ENCODE measurements at places on chromosomes 13 and 19.

- no peak overlapping the region for H3K4me3 ChIP-seq
- H3K36me3 ChIP-seq: peaks cover 7% of the 10 kb centered on the region
- H3K27me3 ChIP-seq: peaks cover 3% of the 10 kb centered on the region
- DNase-seq: no peak
- H3K4me1 ChIP-seq: no peaks in the 10 kb centered on the region
- no peak overlapping the region for H3K27ac ChIP-seq
Measured at GRCh38 chr19:38203197-38203596, 20.8 kb downstream of the DPF1 start.

DNA sequence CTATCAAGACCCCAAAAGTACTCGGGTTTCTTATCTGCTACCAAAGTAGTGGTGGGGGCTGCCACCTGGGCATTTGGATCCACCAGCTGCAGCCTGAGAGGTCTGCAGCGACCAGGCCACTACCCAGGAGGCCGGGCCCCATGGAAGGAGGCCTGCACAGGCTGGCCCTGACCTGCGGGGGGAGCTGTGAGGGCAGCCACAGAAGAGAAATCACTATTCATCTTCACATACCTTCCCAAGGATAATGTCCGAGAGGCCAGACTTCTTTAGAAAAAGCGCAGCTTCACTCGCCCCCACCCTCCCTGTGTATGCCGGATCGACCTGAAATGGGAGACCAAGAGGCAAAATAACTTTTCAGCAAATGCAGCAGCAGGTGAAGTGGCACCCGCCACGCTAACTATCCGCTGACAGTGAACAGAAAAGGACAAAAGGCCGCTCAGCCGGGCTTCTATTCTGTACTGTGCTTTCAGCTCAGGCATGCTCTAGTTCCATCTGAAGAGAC is 30.1 kb downstream of the EPS15L1 start:
- H3K4me1 ChIP-seq: peaks cover 21% of the 10 kb centered on the region
- DNase-seq: peak; percentile 62
- H3K4me3 ChIP-seq: no peak overlapping the region
- H3K27me3 ChIP-seq: no peaks in the 10 kb centered on the region
- peaks cover 16% of the 10 kb centered on the region for H3K36me3 ChIP-seq
- H3K27ac ChIP-seq: no peak overlapping the region

- DNase-seq: peak; percentile 51
- H3K4me3 ChIP-seq: peak overlapping the region; percentile 69
- peaks cover 72% of the 10 kb centered on the region for H3K4me1 ChIP-seq
Measured at GRCh38 chr13:114063545-114064449, 68.6 kb downstream of the RASA3 start.

GRCh38 chr19:50008532-50008931 is 16.6 kb downstream of the VRK3 start:
- peak; percentile 55 for DNase-seq
- H3K4me1 ChIP-seq: peaks cover 20% of the 10 kb centered on the region
- H3K4me3 ChIP-seq: no peak overlapping the region
- peaks cover 47% of the 10 kb centered on the region for H3K36me3 ChIP-seq

DNA sequence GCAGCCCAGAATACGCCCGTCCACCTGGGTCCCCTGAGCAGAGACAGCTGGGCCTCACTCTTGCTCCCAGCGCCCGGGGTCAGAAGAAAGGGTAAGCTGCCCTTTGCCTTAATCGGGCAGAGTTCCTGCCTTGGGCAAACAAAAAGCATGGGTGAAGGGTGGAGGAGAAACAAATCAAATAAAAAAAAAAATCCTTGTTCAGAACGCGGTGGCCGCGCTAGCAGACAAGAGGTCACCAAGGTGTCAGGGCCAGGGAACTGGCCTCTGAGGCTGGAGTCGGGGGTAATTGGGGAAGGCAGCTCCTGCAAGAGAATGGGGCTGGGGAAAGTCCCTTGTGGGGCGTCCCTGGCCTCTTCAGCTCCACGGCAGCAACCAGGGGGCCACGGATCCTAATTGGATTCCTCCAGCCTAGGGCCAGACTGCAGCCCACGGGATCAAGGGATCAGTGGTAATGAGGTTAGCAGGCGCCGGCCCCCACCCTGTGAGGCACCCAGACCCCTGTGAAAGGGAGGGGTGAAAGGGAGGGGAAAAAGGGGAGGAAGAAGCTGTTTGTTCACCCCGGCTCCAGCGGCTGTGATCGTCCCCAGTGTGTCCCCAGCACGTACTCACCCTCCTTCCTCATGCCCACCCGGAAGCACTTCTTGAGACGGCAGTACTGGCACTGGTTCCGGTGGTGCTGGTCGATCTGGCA is 5.5 kb downstream of the NR2F6 start:
- DNase-seq: no peak
- no peaks in the 10 kb centered on the region for H3K36me3 ChIP-seq
- H3K27me3 ChIP-seq: no peaks in the 10 kb centered on the region

DNA sequence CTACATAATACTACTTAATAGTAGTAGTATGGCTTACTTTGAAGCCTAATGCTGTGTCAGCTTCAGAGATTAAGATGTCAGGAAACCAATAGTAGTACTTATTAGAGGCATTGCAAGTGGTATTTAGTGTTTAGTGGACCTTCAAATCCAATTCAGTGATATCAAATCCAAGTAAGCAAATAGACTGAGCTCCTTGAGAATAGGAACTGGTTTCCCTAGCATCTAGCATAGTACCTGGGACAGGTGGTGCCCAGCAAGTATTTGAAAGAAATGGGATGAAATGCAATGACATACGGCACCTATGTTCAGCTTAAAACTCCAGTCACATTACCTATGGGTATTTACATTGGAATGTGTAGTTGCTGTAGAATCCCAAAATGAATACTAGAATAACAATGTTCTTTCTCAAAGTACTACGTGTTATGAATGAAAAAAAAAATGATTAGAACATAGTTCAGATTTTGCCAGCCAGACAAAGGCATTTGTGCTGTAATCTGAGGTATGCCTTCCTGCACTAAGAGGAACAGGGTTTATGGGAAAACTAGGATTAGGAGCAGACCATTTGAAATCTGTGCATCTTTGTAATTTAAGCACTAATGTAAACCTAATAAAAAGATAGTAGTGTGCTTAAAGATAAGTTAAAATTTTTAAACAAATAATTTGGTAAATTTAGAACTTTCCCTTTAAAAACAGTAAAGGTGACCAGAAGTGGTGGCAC is 17.1 kb downstream of the LSM14A start:
- H3K27ac ChIP-seq: no peak overlapping the region
- peaks cover 74% of the 10 kb centered on the region for H3K4me1 ChIP-seq
- H3K36me3 ChIP-seq: peaks cover 9% of the 10 kb centered on the region
- DNase-seq: no peak

DNA sequence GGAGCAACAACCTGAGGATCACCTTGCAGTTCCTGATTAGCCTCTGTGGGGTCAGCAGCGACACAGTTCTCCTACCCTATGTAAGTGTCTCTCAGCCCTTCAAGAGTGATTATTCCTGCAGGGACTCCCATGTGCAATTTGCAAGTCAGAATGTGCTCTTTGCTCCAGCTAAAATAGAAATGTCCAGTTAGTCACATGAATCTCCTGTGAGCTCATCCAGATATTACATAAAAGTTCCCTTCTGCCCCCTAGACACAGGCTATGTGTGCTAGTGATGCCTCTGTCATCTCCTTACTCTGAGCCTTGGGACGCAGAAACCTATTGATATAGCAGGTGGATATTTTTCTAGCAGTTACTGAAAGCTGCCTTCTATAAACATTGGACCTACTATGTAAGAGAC is 105.5 kb downstream of the ZAR1L start:
- H3K36me3 ChIP-seq: peaks cover 7% of the 10 kb centered on the region
- no peak for DNase-seq
- H3K4me1 ChIP-seq: no peaks in the 10 kb centered on the region
- no peak overlapping the region for H3K27ac ChIP-seq
- no peaks in the 10 kb centered on the region for H3K27me3 ChIP-seq
- no peak overlapping the region for H3K4me3 ChIP-seq

DNA sequence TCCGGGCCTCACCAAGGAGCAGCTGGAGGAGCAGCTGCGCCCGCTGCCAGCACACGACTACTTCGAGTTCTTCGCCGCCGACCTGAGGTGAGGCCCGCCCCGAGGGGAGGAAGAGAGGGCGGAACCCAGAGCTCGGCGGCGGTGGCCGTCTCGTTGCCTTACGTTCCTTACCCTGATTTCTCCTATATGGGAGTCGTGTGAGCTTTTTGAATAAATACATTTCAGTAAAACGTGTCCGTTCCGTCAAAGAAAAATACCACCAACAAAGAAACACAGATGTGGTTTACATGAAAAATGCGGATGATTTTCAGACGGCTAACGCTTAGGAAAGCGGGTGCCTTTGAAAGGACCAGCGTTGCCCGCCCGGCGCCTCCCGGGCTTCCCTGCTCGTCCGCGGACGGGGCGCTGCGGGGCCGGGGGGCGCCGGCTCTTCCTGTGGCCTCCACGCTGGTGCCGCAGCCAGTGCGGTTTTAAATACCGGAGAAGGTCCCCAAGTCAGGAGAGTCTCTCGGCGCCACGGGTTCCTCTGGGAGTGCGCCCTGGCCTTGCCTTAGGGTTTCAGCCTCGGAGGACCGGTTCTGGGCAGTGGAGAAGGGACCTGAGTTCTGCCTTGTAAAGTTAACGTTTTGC is 755 bp downstream of the UPF3A start:
- H3K27ac ChIP-seq: peak overlapping the region; percentile 89
- DNase-seq: peak; percentile 84
- H3K27me3 ChIP-seq: no peaks in the 10 kb centered on the region
- H3K36me3 ChIP-seq: peaks cover 41% of the 10 kb centered on the region
- H3K4me1 ChIP-seq: peaks cover 53% of the 10 kb centered on the region

DNA sequence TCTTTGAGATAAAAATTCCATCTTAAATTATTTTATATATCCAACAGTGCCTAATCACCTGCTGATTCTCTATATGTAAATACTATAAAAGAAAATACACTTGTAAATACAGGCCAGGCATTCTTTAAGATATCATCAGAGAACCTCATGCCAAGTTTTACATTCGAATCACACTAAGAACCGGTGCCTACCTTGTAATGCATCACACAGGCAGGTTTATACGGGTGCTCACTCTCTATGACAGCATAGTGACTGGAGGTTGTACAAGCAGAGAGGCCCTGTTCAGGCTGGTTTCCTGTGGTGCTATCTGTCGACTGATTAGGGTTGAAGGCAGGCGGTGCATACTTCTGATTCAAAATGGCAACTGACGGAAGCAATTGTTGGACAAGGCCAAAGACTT is 141.3 kb upstream of the FBXL3 start:
- peaks cover 51% of the 10 kb centered on the region for H3K36me3 ChIP-seq
- no peak for DNase-seq
- H3K27me3 ChIP-seq: no peaks in the 10 kb centered on the region
- H3K27ac ChIP-seq: no peak overlapping the region
- no peak overlapping the region for H3K4me3 ChIP-seq
- H3K4me1 ChIP-seq: no peaks in the 10 kb centered on the region

DNA sequence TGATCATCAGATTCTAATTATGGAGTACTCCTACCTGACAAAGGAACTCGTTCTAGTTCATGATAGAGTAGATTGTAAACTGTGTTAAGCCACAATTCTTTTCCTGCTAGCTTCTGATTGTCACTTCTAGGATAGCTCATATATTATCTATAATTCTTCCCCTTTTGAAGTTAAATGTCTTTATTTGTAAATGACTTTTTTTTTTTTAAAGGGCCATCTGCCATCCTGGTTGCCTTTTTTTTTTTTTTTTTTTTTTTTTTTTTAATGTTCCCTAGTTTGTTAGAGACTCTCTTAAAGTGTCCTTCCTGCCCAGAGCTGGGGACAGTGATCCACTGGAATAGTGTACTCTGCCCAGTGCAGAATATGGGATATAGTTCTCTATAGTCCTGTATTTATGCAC is 4.3 kb downstream of the CHAMP1 start:
- DNase-seq: no peak
- H3K4me3 ChIP-seq: no peak overlapping the region
- H3K27me3 ChIP-seq: no peaks in the 10 kb centered on the region

DNA sequence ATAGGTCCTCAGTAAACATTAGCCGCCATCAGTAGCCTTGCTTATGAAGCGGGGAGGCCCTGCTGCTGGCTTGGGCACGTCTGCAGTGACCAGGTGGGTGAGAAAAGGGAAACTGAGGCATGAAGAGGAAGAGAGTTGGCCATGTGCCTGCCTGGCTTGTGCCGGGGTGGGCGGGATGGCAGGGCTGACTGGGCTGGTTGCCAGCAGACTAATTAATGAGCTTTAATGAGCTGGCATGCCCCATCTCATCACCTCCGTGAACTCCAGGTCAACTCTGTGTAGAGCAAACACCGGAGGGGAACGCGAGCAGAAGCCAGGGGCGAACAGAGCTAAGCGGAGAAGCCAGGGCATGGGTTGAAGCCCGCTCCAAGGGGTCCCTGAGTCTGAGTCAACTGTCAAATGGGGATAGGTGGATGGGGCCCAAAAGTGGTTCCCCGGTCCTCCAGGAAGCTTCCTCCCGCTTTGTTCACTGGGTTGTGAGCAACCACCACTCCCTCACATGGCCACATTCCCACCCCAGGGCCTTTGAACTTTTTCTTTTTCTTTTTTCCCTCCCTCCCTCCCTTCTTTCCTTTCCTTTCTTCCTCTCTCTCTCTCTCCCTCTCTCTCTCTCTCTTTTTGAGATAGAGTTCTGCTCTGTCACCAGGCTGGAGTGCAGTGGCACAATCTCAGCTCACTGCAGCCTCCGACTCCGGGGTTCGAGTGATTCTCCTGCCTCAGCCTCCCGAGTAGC is 8.7 kb downstream of the NR2F6 start:
- peaks cover 9% of the 10 kb centered on the region for H3K4me1 ChIP-seq
- H3K27me3 ChIP-seq: no peaks in the 10 kb centered on the region
- no peak overlapping the region for H3K27ac ChIP-seq
- H3K4me3 ChIP-seq: no peak overlapping the region
- no peak for DNase-seq

DNA sequence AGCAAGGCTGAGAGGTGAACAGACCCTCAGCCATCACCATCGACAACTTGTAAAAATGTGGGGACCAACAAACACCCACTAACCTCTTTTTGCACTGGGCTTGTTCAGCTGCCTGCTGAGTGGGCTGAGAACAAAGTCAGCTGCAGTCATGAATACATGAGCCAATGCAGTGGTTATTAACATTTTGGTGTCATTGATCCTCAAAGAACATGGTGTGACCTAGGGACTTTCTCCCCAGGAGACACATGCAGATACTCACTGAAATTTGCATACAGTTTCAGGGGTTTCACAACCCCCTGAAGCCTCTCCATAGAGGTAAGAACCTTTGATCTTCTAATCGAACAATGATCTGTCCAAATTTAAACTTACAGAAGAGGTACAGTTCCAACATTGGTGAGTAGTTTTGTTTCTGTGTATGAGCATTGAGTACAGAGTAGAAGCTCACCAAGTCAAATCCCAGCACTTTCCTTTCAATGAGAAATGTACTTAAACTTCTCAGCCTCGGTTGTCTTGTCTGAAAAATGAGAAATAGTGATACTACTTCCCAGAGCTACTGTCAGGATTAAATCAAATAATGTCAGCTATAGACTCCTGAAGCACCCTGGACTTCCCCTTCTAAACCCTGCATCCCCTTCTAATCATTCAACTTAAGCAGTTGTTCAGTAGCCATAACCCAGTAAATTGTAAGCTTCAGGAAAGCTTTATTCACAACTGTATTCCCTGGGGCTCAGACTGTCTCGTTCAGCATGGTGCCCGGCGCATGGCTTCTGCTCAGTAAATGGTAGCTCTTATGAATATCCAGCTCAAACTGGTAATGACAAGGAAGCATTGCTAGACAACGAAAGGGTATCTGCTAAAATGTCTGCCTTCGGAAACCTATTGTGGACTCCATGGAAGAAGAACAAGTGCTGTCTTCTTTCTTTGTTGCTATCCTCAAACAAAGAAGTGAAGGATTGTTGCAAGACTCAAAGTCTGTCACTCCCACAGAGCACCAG is 148.7 kb downstream of the FOXO1 start:
- peak overlapping the region; percentile 91 for H3K27ac ChIP-seq
- peaks cover 2% of the 10 kb centered on the region for H3K36me3 ChIP-seq
- peak; percentile 54 for DNase-seq
- no peaks in the 10 kb centered on the region for H3K27me3 ChIP-seq

Data from activated CD4-positive, alpha-beta T cell treated with anti-CD3 and anti-CD28 coated beads for 36 hours (primary cell).